ENCODE measurements at places on chromosomes 2 and 18. TPM values are rescaled to one million over a fixed set of nuclear protein-coding genes. Genes with fewer than 3 reads are reported as not detected.

SERPINB3 gene
- total RNA-seq: not detected

NPAS2 gene
- total RNA-seq: 2.7 TPM

FHL2 gene
- 85.7 TPM for total RNA-seq

HMSD gene
- total RNA-seq: not detected

LIPG gene
- total RNA-seq: 0.17 TPM

RTP5 gene
- not detected for total RNA-seq

PRKAG3 gene
- not detected for total RNA-seq

MARCO gene
- total RNA-seq: not detected

ZSWIM2 gene
- not detected for total RNA-seq

HTRA2 gene
- total RNA-seq: 63.9 TPM

CELF4 gene
- total RNA-seq: not detected

Measured in bronchial smooth muscle cell (primary cell).